ENCODE measurements at places on chromosomes 6 and 20. TPM values are rescaled to one million over a fixed set of nuclear protein-coding genes. Genes with fewer than 3 reads are reported as not detected.

ECI2 gene
- total RNA-seq, result 46.9 TPM

XKR7 gene
- 0.04 TPM for total RNA-seq

FAM217A gene
- total RNA-seq, result not detected

ZSWIM3 gene
- 3.8 TPM for total RNA-seq

SLC22A23 gene
- total RNA-seq, result 0.41 TPM

ULBP2 gene
- 0.43 TPM for total RNA-seq

ARMC12 gene
- total RNA-seq, result 2.0 TPM

DNA sequence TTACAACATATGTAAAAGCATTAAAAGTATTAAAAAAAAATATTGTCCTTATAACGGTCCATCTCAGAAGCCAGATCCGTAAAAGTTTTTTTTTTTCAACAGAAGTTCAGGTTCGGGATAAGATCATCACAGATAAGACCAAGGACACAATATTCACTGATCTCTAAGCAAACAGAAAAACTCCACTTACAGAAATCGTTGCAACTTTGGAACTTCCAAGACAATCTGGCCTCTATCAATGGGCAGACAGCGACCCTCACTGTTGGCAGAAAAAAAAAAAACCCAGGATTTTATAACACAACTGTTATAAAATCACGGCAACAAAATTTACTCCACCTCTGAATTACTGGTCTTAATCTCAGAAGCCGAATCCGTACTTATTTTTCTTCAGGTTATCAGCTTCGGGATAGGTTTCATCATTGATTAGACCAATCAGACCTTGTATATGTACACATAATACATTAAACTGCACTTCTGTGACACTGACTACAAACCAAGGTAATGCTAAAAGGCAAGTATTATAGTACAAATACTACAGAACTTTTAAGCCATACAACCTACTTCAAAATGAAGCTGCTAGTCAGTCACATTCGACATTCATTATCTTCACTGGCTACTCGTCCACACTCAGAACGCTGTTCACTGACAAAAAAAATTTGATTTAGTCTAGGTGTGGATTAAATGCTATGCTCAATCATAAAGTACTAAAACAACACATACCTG is 34.7 kb upstream of the SYNCRIP start:
- peaks cover 72% of the 10 kb centered on the region for H3K36me3 ChIP-seq
- H3K27me3 ChIP-seq, result peaks cover 12% of the 10 kb centered on the region
- peak overlapping the region; percentile 99 for H3K4me3 ChIP-seq
- H3K4me1 ChIP-seq, result peaks cover 47% of the 10 kb centered on the region
- peak overlapping the region; percentile 100 for H3K27ac ChIP-seq

DNA sequence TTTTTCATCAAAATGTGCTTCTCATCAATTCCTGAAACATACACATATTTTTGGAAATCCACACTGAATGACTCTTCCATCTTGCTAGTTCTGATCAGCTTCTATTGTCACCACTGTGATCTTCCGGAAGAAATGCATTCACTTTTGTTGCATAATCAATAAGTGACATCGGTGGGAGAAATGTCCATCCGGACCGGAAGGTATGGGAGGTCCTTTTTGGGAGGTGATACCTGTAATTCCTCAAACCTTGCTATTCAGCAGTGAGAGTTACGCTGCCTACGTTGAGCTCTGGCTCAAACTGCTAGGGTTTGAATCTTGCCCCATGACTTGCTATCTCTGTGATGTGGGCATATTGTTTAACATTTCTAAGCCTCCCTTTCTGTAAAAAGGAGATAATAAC is 16.6 kb upstream of the TFB1M start:
- peaks cover 10% of the 10 kb centered on the region for H3K36me3 ChIP-seq
- no peak overlapping the region for H3K4me3 ChIP-seq
- H3K4me1 ChIP-seq, result peaks cover 44% of the 10 kb centered on the region
- no peak for DNase-seq
- no peak overlapping the region for H3K27ac ChIP-seq

- no peaks in the 10 kb centered on the region for H3K27me3 ChIP-seq
- no peaks in the 10 kb centered on the region for H3K36me3 ChIP-seq
- no peak for DNase-seq
- no peak overlapping the region for H3K27ac ChIP-seq
- H3K4me1 ChIP-seq, result no peaks in the 10 kb centered on the region
These were observed 42.7 kb upstream of the CEP162 start for GRCh38 chr6:84269947-84270733.

- H3K27ac ChIP-seq, result no peak overlapping the region
- no peaks in the 10 kb centered on the region for H3K4me1 ChIP-seq
- H3K4me3 ChIP-seq, result no peak overlapping the region
- no peaks in the 10 kb centered on the region for H3K36me3 ChIP-seq
These were observed 107.1 kb downstream of the MRPL14 start for GRCh38 chr6:44020148-44020547.

GRCh38 chr6:128070406-128070805 is 169.5 kb upstream of the THEMIS start:
- no peak for DNase-seq
- peaks cover 14% of the 10 kb centered on the region for H3K4me1 ChIP-seq
- no peaks in the 10 kb centered on the region for H3K27me3 ChIP-seq
- no peak overlapping the region for H3K4me3 ChIP-seq
- H3K27ac ChIP-seq, result no peak overlapping the region
- H3K36me3 ChIP-seq, result peaks cover 35% of the 10 kb centered on the region

DNA sequence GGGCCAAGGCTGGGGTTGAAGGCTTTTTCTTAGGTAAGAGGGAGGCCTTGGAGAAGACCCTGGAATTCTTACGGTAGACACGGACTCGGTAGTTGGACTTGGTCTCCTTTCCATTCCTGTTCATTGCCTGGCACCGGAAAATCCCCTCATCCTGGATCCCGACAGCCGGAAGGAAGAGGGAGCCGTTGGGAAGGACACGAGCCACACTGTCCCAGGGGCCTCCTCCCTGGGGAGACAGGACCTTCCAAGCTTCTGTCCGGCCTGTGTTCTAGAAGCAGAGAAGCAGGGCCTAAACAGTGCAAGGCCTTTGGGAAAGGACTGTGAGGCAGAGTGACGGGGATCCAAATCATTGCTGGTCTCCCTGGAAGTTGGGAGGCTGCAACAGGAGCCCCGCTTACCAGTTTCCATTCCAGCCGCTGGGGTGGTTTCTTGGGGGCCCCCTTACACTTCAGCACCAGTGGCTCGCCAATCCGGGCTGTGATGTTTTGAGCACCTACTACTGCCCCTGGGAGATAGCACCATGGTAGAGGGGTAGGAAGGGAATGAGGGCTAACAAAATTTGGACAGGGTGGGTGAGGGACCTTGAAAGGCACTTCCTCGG is 470 bp downstream of the AGER start:
- H3K4me1 ChIP-seq, result peaks cover 52% of the 10 kb centered on the region
- no peak for DNase-seq
- H3K36me3 ChIP-seq, result peaks cover 39% of the 10 kb centered on the region
- H3K4me3 ChIP-seq, result no peak overlapping the region

DNA sequence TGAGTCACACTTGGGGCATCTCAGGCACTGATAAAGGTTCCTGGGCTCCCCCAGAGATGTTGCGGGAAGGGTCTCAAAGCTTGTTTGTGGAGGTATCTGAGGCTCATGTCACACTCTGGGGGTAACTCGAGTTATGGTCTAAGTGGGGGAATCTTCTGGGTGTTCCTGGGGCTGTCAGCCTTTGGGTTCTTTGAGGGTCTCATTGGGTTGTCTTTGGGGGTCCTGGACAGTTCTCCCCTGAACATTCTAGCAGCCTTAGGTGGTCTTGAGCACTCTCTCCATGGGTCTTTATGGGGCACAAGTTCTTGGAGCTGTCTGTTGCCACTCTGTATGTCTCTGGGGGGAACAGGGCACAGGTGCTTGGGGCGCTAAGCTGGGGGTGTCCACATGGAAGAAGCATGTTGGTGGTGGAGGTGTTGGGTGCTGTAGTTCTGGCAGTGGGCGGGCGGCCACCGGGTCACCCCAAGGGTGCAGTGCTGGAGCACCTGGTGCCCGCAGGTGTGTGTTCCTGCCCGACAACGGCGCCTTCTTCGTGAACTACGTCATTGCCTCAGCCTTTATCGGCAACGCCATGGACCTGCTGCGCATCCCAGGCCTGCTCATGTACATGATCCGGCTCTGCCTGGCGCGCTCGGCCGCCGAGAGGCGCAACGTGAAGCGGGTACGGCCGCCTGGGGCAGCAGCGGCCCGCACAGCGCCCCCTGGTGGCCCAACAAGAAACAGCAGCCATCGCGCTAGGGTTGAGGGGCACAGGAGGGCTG is 7.1 kb upstream of the CAPN11 start:
- H3K4me3 ChIP-seq, result no peak overlapping the region
- no peaks in the 10 kb centered on the region for H3K27me3 ChIP-seq
- H3K36me3 ChIP-seq, result no peaks in the 10 kb centered on the region
- DNase-seq, result peak; percentile 83
- no peak overlapping the region for H3K27ac ChIP-seq

DNA sequence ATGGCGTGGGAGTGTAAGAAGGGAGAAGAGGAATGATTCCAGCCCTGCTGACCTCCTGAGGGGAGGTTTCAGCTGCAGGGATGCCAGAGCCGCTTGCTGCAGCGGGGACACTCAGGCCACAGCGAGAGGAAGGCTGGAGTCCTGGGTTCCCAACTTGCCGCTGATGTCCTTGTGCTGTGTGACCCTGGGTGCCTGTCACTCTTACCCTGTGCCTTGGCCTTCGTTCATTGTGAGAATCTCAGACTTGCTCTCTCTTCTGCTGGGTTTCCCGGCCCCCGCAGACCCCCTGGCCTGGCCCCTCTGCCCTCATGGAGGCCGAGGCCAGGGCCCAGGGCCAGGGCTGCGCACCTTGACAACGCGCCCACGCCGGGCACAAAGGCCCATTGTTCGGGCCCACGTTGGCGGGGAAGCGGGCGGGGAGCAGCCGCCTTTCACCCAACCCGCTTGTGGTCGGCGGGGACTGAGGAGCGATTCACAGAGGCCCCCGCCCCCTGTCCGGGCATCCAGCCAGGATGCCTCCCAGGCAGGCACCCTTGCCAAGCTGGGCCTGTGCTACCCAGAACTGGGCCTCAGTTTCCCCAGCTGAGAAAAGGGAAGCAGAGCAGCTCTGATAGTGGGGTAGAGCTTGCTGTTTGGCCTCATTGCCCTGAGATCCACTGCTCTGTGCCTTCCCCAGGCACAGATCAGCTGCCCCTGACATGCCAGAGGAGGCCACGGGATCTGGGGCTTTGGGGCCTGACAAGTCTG is 52.4 kb downstream of the CEBPB start:
- no peak for DNase-seq
- no peaks in the 10 kb centered on the region for H3K36me3 ChIP-seq
- H3K4me3 ChIP-seq, result no peak overlapping the region
- H3K27me3 ChIP-seq, result no peaks in the 10 kb centered on the region
- H3K27ac ChIP-seq, result no peak overlapping the region
- H3K4me1 ChIP-seq, result no peaks in the 10 kb centered on the region

Data from activated naive CD8-positive, alpha-beta T cell treated with anti-CD3 and anti-CD28 coated beads for 36 hours (primary cell).